ENCODE measurements at places on chromosomes 5 and 9.

- DNase-seq = no peak
Measured at GRCh38 chr9:83027153-83027891, 35.6 kb downstream of the RASEF start.

DNA sequence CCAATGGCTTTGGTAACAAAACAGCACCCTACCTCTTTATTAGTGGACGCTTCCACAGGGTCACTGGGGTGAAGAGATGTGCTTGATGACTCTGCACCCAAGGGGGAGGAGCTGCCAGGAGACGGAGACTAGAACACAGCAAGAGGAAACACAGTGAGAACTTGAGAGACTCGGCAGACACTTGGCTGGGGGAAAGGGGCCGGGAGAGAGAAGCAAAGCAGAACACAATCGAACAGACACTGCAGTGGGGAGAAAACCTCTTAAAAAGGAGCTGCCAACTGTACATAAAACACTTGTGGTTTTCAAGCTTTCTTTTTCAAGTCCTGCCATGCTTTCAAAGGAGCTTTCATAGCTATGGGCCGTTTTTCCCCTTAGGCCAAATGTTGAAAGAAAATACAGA, 151.0 kb downstream of the ENTREP1 start:
- no peak for DNase-seq

- DNase-seq = no peak
Measured at GRCh38 chr5:173012882-173013281, 29.3 kb downstream of the ATP6V0E1 start.

- DNase-seq = no peak
Measured at GRCh38 chr5:93990504-93991070, 249.2 kb upstream of the POU5F2 start.

GRCh38 chr9:68482548-68482947, 58.1 kb downstream of the TMEM252 start:
- no peak for DNase-seq

- no peak for DNase-seq
Measured at GRCh38 chr5:68345582-68345981, 130.0 kb downstream of the PIK3R1 start.

- no peak for DNase-seq
Measured at GRCh38 chr9:69768101-69768500, 8.3 kb upstream of the PTAR1 start.

DNA sequence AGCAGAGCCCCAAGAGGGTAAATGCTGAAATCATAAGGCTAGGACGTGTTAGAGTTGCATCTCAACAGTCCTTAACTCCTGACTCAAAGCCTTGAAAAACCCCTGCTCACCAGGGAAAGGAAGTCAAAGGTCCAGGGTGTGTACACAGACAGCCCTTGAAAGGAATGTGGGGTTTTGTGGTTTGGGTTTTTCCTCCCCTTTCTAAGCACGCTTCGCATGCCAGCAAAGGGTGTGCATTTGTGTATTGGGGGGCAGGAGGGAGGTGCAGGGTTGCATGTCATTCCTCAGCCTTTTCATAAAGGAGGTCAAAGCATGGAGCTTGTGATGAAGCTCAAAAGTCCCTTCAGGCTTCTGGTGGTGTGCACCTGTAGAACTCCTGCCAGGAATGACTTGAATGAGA, 17.3 kb upstream of the XPA start:
- DNase-seq = no peak

DNA sequence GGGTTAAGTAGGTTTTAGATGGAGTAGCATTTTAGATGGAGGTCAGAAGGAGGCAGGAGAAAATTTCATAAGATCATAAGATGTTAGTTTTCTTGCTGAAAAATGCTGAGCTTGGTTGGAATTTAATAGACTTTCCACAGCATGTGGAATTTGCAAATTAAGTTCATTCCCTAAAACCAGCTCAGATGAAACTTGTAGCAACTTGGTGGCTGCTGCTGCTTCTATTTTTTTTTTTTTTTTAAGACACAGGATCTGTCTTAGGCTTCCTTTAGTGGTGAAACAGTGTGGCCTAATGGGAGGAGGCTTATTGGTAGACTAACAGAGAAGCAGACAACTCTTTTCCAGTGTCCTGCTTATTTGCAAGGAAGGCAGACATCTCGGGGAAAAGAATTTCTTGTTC, 154.5 kb downstream of the AOPEP start:
- no peak for DNase-seq

DNA sequence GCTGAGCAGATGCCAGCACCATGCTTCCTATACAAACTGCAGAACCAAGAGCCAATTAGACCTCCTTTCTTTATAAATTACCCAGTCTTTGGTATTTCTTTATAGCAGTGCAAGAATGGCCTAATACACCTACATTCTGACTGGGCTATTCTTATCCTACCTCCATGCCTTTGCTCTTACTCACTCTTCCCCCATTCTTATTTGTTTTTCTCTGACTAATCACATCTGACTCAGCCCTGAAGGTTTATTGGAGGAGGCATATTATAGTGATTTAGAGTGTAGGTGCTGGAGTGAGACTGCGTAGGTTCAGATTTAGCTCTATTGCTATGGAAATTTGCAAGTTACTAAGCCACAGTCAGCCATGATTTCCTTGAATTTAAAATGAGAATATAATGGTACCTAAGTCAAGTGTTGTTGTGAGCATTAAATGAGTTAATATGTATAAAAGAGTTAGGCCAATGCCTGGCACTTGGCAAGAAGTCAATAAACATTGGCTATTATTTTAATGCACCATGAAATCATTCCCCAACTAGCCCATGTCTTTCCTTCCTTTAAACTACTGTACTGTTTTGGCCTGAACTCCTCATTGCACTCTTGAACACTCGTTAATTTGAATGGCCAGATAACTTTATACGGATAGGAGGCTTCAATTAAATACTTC, 531.2 kb upstream of the ZNF608 start:
- no peak for DNase-seq

DNA sequence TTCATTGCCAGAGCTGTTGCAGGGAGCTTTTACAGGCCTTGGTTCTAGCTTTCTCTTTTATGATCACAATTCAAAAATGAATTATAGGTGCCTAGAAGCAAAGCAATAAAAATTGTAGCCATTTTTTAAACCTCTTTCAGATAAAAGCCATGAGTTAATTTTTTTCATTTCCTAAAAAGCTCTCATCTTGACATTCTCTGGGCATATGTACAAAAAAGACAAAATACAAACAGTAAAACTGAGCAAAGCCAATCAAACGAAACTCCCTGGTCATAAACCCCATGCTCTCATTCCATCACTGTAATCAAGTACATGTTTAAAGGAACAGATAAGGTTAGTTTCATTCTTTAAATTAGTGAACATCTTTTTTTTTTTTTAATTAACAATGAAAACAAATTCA, 101.9 kb downstream of the ERCC6L2 start:
- no peak for DNase-seq

DNA sequence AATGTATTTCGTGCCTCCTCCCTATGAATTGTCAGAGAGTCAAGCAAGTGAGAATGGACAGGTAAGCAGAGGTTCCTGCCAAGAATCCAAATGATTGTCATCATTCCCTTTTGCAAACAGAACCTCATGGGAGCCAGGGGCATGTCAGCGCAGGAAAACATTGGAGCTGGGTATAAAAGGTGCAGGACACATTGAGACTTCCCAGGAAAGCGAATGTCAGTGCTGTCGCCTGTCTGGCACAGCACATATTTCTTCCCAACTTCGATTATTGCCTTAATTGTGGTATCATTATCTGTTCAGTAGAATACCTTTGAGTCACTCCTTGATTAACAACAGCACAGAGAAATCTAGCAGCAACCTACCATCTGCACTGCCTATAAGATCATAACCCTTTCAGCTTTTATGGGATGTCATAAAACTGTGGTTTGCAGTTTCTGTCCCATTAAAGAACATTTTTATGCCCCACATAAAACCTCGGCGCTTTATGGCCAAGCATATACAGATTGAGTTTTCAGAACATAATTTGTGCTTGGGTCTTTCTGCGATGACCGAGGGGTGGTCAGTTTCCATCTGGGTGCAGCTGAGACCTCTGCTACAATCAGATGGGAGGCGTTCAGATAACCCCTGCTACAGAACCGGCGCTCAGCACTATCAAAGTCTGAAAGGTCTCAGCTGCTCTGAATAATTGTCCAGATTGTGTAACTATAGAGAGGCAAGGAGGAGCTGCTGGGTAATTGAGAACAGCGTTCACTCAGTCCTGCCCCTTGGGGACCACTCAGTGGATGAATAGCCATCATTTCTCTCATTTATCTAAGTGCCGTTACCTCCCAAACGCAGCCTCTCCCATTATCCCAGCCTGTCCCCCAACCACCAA, 30.9 kb upstream of the WWC1 start:
- DNase-seq = no peak

DNA sequence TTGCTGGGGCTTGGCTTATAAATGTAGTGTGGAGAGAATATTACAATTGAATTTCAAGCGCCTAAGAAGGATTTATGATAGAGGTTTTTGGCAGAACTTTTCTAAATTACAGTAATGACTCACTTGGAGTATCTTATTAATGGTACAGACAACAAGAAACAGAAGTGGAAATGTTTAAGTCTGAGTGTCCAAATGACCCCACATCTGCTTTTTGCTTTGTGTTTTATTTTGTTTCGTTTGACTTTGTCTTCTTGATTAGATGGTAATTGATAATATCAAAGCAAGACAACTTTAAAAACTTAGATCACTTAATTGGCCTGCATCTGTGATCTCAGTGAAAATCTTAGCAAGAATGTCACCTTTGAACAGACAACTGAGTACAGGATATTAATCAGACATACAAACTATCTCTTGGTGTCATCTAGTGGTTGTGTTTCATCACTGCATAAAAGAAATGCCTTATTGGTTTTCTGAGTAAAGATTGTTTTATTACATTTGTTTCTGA, 577.4 kb downstream of the ISL1 start:
- no peak for DNase-seq

- DNase-seq = no peak
Measured at GRCh38 chr5:5678909-5679308, 256.4 kb downstream of the ICE1 start.

DNA sequence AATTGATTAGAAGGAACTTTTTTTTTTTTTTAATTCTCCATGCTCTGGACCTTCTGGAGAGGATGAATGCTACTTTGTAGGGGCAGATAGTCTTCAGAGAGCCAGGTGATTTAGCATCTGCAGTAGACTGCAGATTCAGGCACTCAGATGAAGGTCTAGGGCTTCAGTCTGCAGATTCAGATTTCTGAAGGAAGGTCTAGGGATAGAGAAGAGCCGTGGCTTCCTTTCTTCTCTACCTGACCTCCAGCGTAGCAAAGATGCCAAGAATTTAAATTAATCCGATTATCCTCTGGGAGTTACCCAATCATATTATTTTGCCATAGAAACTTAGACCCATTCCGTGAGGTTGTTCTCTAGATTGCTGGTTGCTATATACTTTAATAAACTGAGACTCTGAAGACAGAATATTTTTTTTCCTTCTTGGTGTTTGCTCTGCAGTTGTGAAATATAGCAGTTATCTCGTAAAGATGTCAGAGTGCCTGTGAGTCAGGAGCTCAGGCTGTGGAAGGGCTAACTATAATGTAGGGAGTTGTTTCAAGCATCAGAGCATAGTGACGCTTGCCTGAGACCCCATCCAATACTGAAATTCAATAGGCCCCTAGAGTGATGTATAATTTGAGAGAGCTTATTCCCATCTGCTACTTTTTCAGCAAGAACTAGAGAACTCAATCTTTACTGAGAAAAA, 132.7 kb upstream of the SLC12A2 start:
- DNase-seq = no peak

GRCh38 chr5:50958852-50959457, 292.5 kb downstream of the PARP8 start:
- DNase-seq = no peak

- no peak for DNase-seq
Measured at GRCh38 chr5:16497546-16497945, 31.9 kb upstream of the ZNF622 start.

- DNase-seq = no peak
Measured at GRCh38 chr9:92632641-92633040, 37.3 kb downstream of the IPPK start.

DNA sequence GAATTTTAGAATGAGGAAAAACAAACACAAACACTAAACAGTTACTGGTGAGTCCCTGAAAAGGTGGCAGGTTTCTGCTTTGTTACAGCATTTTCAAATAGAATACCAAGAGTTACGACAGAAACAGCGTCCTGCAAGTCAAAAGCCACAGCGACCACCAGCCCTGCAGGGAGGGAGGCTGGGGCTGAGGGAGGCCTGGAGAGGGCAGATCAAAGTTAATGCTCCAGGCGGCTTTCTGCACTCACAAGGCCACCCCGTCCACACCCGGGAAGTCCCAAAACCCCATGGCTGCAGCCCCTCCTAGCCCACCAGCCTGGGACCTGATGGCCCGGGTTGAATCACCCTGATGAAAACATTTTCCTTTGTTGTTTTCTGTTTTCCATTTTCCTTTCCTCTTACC, 29.3 kb downstream of the COL23A1 start:
- DNase-seq = no peak

DNA sequence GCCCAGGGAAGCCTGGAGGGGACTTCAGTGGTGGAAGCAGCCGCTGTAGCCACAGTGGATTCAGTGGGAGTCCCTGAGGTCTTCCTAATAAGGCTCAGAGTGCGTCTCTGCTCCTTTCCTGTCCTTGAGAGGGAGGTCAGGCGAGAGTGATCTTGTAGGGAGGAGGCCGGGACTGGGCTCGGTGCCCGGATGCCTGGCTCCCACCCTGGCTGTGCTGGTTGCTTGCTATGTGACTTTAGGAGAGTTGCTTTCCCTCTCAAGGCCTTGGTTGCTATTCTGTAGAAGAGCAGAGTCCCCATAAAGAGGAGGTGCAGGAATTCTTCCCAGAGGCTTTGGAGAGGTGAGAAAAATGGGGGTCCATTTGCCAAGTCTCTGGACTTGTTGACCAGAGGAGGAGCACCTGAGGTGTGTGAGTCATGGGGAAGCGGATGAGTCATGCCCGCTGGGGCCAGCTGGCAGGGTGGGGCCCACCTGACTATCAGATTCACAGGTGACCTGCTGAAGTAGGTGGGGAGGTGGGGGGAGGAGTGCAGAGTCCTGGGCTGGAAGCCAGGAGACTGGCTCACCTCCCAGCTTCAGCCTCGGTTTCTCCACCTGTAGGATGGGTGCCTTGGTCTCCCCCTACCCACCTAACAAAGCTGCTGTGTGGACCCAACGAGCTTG, 13.8 kb downstream of the GSN start:
- no peak for DNase-seq

- DNase-seq = no peak
Measured at GRCh38 chr5:177077335-177077734, 9.4 kb upstream of the FGFR4 start.

- no peak for DNase-seq
Measured at GRCh38 chr9:31556667-31557463, 827.6 kb upstream of the ACO1 start.

GRCh38 chr9:131982671-131983239, 96.9 kb downstream of the MED27 start:
- no peak for DNase-seq

DNA sequence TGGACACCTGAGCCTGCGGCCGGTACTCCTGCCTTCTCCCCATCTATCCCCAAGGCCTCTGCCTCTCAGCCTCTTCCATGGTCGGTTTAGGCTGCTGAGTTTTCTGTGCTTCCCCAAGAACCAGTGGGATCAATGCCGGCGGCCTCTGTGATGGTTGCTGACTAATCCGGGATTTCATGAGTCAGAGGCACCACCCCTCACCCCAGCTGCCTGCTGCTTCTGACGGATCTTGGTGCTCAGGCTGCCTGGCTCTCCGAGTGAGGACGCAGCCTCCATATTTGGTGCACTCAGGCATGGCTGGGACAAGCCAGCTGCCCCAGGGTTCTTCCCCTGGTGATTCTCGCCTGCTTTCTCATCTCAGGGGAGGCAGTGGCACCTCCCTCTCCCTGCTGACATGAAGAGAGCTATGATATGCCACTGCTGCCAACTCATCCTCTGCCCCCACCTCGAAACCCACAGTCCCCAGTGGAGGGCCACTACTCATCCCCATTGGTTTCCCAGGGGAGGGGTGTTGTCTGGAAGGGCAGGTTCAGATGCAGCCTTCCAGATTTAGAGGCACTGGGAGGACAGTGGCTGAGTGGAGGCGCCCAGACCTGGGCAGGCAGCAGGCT, 3.3 kb upstream of the MAN1B1 start:
- no peak for DNase-seq
